ENCODE measurements at places on chromosomes 2 and 18. TPM values are rescaled to one million over a fixed set of nuclear protein-coding genes. Genes with fewer than 3 reads are reported as not detected.

The NGEF gene
- total RNA-seq = 11.2 TPM

The SDC1 gene
- total RNA-seq = 8.0 TPM

The ID2 gene
- total RNA-seq = 257 TPM

The ITPRIPL1 gene
- total RNA-seq = 2.7 TPM

The ERFE gene
- 1.3 TPM for total RNA-seq

The ABCG5 gene
- total RNA-seq = not detected

The WDR75 gene
- total RNA-seq = 40.8 TPM

Measured in bronchial smooth muscle cell (primary cell).